Fibroblast of lung (primary cell): ENCODE measurements at places on chromosomes 6 and 20. TPM values are rescaled to one million over a fixed set of nuclear protein-coding genes. Genes with fewer than 3 reads are reported as not detected.
A peak's percentile ranks its signal among the peaks of the same experiment; 100 is the strongest.

DNA sequence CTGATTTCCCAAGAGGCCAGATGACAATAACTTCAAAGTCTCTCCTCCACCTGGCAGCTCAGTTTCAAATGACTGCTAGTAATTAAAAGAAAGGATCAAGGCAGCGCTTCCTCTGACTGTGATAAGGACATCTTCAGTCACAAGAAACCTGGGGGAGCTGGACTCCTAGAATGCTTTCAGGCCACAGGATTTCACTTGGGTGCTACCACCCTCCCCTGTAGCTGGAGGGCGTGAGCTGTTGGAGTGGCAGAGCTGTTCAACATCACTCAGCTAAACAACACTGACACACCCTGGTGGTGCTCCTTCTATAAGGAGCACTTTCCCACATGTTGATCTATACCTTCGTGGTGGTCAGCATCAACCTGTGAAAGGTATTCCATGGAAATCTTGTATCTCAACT lies 2.2 kb upstream of the CNR1 start:
- no peak for DNase-seq

GRCh38 chr6:124470803-124471202 lies 491.4 kb upstream of the RNF217 start:
- DNase-seq, result no peak

GRCh38 chr6:7008451-7008988 lies 99.2 kb upstream of the RREB1 start:
- no peak for DNase-seq

DNA sequence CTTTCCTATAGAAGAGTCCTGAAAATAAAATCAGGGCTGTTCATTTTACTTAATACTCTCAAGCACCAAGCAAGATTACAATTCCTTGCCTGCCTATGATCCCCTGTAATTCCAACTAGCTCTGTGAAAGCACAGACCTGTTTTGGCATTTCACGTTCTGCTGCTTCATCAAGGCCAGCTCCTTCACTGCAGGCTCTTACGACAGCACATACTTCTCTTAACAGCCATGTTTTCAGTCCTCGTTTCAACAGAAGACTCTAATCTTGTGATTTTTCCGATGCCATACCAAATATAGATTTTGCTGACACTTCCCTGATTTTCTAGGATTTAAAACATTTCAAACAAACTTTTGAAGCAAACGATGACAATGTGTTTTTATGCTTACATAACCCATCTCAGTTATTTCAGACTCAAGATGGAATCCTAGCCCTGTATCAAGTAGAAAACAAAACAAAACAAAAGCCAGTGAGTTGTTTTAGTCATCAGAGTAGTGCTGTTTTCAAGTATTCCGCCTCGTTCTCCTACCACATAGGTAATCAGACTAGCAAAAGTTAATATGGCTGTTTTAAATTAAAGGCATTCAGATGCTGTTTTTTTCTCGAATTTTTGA lies 616.5 kb upstream of the CITED2 start:
- DNase-seq, result peak; percentile 50

GRCh38 chr6:116393430-116393829 lies 22.7 kb downstream of the DSE start:
- DNase-seq, result no peak

GRCh38 chr6:147297663-147298316 lies 93.6 kb downstream of the STXBP5 start:
- peak; percentile 43 for DNase-seq

GRCh38 chr20:62285151-62285550 lies 17.6 kb upstream of the ADRM1 start:
- DNase-seq, result no peak

DNA sequence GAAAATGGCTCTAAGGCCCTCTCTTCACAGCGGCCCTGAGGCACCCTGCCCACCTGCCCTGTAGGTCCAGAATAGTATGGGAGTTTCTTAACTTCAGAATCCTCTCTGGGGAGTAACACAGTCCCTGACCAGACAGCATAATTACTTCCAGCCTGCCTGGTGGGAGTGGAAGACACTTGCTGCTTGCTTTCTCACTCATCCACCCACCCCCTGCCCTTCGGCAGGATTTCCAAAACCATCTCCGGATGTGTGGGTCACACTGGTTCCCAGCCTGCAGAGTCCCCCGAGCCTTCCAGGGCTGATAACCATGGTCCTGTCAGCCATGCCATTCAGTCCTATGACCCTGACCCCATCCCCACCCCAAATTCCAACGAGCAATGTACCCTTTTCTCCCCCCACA lies 5.4 kb downstream of the SLC29A1 start:
- DNase-seq, result no peak

- DNase-seq, result peak; percentile 56
Measured at GRCh38 chr20:62501801-62502495, 26.2 kb upstream of the GATA5 start.

DNA sequence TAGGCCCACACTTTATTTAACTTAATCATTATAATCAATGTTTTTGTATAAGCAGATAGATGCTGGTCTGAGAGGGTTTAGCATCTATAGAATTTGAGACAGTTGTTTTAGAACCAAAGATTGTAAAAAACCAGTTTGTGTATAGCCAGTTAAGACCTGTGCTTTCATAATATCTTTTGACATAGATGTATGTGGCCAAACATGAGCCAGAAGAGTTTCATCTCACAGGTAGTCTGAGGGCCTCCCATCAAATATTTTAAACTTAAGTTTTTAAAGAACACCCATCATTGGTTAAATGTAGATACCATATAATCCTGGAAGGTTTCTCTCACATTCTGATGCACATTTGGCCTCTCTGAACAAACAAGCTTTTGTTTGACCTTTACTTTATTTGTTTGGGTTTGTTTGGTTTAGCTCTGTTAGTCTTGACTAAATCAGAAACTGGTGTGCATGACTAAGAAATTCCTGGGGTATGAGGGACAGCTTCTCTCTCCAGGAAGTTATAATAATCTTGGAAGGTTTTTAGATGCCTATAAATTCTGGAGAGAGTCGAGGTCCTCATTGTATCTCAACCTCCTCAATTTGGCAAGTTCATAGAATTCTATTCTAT lies 58.0 kb upstream of the TMEM200A start:
- peak; percentile 78 for DNase-seq

GRCh38 chr6:71168233-71168765 lies 120.3 kb upstream of the OGFRL1 start:
- peak; percentile 59 for DNase-seq

- DNase-seq, result no peak
Measured at GRCh38 chr6:13635948-13636658, 21.0 kb downstream of the NOL7 start.

GRCh38 chr6:136059308-136059707 lies 190.8 kb downstream of the MTFR2 start:
- DNase-seq, result no peak

DNA sequence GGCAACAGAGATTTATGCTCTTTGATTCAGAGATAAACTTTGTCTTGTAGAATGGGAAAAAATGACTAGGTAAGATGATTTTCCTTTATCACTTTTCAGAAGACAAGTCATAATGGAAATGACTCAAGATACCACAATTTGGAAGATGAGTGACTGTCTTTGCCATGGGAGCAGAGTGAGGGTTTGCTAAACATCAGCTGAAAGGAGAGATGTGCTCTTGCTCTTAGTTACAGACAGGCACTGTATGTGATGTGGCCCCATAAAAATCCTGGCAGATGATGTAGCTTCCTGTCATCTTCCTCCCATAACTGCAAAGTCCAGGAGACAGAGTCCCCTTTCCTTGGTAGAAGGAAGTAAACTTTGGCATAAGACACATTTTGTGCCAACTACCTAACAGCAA lies 47.6 kb downstream of the BACH2 start:
- DNase-seq, result no peak

SPATA25 gene
- 0.11 and 0.19 TPM in 2 replicates for polyA plus RNA-seq

NFKBIL1 gene
- 3.7 and 5.1 TPM in 2 replicates for polyA plus RNA-seq

ZNF311 gene
- polyA plus RNA-seq, result 0.61 and 0.89 TPM in 2 replicates
